Neural crest cell (in vitro differentiated cells): ENCODE measurements at places on chromosomes 12 and 14.

DNA sequence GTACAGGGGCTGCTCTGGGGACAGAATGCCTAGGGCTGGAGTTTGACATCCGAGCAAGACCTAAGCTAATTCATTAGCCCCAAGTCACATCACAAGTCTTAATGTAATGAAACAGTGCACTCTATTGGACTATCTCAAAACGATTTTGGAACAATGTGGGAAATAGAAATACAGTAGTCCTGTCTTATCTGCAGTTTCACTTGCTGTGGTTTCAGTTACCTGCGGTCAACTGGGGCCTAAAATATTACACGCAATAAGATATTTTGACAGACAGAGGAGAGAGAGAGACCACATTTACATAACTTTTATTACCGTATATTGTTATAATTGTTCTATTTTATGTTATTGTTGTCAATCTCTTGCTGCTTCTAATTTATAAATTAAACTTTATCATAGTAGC, 21.1 kb downstream of the MOAP1 start:
- no peak for DNase-seq

GRCh38 chr14:92997343-92998061, 74.6 kb downstream of the CHGA start:
- DNase-seq: no peak

DNA sequence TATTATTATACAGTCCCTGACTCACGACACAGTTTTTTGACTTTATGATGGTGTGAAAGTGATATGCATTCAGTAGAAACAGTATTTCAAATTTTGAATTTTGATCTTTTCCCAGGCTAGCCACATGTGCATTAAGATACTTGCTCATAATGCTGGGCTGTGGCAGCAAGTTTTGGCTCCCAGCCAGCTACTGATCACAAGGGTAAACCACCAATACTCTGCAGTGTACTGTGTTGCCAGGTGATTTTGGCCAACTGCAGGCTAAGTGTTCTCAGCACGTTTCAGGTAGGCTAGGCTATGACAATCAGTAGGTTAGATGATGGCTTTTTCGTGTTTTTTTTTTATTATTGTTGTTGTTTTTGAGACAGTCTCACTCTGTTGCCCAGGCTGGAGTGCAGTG, 69.4 kb upstream of the ACTN1 start:
- DNase-seq: no peak

GRCh38 chr12:124454735-124455134, 112.7 kb downstream of the NCOR2 start:
- no peak for DNase-seq

- no peak for DNase-seq
Observed at GRCh38 chr12:74515849-74516248, 21.8 kb upstream of the ATXN7L3B start.

DNA sequence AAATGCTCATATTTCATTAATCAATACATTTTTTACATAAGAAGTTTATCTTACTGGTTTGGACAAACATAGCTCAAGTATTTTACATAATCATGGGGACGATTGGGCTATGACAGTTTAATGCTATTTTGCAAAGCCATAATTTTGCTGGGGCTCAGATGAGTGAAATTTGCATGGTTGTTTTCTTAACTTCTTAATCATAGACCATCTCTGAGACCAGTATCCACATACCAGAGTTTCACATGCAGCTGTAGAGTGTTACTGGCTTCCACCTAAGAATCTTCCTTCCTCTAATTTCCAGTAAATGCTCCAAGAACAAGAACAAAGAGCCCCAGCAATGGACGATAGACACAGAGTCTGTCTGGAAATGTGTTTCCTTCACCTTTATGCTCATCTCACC, 303.0 kb upstream of the TMEM132C start:
- no peak for DNase-seq

- peak; percentile 3 for DNase-seq
Observed at GRCh38 chr12:66724616-66725015, 45.7 kb upstream of the GRIP1 start.

DNA sequence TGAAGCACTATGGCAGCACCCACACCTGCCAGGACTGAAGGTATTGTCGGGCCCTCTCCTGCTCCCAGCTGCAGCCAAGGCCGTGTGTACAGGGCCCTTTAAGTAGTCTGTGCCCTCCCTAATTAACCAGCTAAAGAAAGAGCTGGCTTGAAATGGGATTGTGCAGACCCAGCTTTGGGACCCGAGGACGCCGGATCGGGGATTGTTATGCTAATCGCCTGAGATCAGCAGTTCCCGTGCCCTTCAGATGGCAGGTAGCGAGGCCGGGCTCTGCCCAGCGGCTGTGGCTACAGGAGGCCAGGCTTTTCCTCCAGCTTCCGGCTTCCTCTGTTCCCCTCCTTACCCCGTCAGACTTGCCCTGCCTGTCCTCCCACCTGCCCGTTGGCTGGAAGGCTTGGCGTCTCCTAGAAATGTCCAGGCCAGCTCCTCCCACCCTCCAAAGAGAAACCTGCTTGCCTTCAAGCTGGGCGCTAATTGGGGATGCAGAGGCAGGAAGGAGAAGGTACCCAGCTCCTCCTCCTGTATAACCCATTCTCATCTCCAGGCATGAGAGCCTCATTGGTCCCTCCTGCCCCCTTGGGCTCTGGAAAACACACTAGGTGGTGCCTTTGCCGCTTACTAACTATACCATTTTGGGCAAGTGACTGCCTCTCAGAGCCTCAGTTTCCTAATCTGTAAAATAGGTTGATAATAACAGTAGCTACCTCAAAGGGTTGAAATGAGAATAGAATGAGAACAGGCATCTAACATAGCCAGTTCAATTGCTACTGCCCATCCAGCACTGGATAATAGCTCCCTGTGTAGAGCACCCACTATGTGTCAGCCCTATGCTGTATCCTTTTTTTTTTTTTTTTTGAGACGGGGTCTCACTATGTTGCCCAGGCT, 25.8 kb upstream of the MSI1 start:
- no peak for DNase-seq

DNA sequence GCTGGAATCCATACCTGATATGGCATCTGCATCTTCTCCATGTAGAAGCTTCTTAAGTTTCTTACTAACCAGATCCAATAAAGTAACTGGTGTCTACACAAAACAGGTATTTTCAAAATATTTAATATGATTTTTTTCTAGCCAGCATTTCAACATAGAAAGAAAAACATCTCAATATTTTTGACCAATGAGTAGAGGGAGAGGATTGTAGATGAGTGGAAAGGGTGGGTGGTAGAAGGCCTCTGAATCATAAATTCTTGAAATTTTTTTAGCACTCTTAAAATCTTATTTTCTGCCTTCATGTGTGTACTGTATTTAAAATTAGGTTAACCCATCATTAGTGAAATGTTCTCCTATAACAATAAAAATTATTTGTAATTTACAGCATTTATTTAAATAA, 18.0 kb downstream of the DEPDC4 start:
- no peak for DNase-seq

GRCh38 chr12:132400011-132400641, 70.7 kb upstream of the GALNT9 start:
- DNase-seq: no peak

GRCh38 chr12:75655315-75655806, 144.0 kb upstream of the KRR1 start:
- DNase-seq: no peak

GRCh38 chr12:25866586-25867378, 91.7 kb upstream of the RASSF8 start:
- no peak for DNase-seq

DNA sequence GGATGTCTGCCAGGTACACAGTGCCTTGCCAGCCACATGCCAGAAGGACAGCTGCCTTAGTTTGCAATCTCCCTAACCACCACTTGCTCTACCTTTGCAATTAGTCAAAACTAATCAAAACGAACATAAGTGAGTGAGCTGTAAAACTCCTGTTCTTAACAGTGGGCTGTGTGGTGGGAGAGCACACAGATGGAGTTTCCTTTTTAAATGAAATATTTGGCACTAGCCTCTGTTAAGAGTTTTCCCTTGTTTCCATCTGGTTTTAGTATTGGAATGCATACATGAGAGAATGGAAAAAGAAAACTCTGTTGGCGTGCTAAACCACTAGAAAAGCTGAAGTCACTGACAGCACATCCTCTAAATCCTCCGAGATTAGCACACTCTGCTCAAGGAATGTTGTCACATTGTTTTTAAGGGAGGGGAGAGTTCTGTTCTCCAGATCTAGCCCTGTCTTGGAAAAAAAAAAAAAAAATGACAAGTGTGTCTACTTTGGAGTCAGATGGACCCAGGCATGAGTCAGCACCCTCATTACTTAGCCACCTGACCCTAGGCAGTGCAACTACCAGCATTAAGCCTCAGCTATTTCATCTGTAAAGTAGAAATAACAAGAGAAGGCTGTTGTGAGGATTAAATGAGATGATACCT, 83.9 kb downstream of the STXBP6 start:
- DNase-seq: no peak

GRCh38 chr14:29444216-29444615, 483.4 kb downstream of the PRKD1 start:
- DNase-seq: no peak

GRCh38 chr12:87311206-87311605, 718.0 kb downstream of the C12orf50 start:
- DNase-seq: no peak

- DNase-seq: no peak
Observed at GRCh38 chr14:55874785-55875184, 243.4 kb upstream of the PELI2 start.

DNA sequence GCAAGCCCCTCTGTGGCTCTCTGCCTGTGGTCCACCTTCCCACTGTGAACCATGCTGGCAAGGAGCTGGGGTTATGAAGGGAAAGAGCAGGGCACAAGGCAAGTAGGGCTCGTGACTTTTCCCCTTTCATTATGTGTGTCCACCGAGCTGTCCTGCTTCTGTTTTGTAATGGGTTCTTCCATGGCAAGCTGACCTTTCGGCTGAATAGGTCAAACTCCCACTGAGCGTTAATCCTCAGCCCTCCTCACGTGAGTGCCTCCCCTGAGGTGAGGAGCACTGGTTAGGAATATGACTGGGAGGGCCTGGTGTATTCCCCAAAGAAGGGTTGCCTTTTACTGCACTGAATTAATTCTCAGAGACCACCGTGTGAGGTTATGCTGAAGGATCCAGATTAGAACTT, 424.3 kb downstream of the NPAS3 start:
- DNase-seq: no peak

DNA sequence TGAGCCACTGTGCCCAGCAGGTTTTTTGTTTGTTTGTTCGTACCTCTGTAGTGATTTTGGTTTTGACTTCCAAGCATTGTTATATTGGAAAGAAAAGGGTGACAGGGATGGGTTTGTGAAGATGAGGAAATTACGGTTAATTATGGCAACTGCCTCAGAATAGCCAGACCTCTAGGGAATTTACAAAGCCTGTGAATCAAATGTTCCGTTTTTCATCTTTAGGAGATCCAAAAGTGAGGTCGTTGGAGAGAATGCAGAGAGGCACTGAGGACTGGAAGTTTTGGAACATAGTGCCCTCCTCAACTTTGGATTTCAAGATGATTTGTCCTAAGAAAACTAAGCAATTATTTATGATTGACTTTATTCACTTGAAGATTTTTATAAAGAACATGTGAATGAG, 54.5 kb upstream of the EVL start:
- DNase-seq: no peak

- no peak for DNase-seq
Observed at GRCh38 chr12:26704214-26704613, 128.8 kb downstream of the ITPR2 start.

GRCh38 chr14:36719823-36720222, 58.2 kb downstream of the PAX9 start:
- DNase-seq: no peak

DNA sequence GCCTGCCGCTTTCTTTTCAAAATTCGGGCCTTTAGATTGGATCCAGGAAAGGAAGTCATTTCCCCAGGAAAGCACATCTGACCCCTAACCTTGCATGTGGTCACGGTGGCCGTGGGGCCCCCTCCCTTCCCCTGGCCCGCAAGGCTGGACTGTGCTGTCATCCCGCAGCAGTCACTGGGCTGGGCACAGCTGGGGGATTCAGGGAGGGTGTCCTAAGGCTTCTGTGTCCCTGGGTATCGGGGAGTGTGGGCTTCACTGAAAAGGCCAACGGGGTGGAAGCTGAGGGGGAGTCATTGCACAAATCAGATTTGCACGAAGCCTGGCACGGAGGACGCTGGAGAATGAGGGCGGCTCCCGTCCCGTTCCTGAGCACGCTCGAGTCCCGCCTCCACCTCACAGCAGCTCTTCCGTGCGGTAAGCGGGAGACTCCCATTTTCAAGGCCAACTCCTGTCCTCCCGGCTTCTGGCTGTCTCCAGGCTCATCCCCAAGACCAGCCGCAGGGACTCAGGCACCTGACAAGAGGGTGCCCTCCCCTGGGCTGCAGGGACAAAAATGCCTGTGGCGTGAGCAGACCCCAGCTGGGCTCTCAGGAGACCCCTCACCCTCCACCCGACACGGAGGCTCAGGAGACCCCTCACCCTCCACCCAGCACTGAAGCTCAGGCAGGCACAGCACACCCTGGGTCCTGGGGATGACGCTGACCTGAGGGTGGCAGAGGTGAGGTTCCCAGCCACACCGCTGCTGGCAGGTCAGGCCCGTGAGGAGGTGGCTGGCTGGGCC, 9.6 kb downstream of the XRCC3 start:
- no peak for DNase-seq

GRCh38 chr14:96121660-96122395, 82.7 kb downstream of the C14orf132 start:
- no peak for DNase-seq

DNA sequence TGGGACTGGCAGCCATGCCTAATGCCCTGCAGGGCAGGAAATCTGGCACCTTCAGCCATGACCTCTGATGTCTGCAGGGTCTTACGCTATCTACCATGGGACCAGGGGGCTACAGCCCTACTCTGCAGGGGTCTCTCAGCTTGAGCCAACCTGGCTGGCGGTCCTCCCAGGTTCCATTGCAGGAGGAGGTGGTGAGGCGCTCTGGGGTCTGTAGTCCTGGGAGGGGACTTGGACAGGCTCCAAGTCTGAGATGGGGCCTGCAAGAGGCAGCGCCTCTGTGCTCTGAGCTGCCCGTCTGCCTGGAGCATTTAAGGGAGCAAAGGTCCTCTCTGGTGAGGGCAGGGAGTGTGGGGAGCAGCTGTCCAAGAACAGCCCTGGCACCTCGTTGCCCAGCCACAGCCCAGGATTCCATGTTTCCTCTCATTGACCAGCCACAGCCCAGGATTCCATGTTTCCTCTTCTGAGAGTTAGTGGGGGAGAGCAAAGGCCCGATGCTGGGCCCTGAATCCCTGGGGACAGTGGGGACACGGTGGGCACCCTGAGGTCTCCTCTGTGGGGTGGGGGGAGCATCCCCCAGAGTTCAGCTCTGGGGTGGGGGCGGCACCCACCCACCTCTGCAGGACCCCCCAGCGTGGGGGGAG, 655 bp downstream of the PLD4 start:
- no peak for DNase-seq

DNA sequence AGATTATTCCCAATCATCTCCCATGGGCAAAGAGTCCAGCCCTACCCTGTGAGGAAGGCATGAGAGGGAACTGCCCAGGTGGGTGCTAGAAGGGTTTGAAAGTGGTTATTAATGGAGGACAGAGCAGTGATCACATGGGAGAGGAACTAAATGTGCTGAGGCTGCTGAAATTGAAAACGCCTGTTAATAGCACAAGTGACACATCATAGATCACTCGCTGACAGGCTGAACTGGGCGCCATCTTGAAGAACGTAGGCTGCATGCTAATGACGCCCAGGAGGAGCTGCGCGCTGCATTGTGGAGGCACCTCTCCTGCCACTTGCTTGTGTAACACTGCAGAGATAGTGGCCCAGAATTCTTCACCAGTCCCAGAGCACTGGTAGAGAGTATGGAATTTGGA, 182.9 kb downstream of the KCNA5 start:
- no peak for DNase-seq
